ENCODE measurements at places on chromosomes 12 and 14. TPM values are rescaled to one million over a fixed set of nuclear protein-coding genes. Genes with fewer than 3 reads are reported as not detected.

DNA sequence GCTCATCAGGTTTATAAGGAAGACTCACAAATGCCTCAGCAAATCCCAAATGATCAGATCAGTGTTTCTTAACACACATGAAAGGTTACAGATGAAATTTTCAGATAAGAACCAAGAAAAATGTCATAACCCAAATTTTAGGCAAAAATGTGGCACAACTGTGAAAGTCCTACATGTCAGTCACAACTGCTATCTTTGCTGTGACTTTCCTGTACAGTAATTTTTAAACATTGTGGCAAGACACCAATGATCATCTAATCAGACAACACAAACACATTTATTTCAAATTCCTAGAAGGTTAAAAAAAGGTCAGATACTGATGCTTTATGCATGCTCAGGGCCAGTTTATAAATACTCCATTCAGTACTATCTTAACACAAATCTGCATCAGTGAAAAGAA lies 31.1 kb downstream of the NUDT4 start:
- no peak overlapping the region for H3K4me3 ChIP-seq
- no peaks in the 10 kb centered on the region for H3K4me1 ChIP-seq

Gene SLCO1C1
- 2.0 TPM for total RNA-seq

GRCh38 chr14:94555991-94556390 lies 5.3 kb upstream of the SERPINA4 start:
- H3K27me3 ChIP-seq, result no peaks in the 10 kb centered on the region
- H3K27ac ChIP-seq, result no peak overlapping the region
- no peak for DNase-seq
- no peaks in the 10 kb centered on the region for H3K4me1 ChIP-seq
- H3K36me3 ChIP-seq, result no peaks in the 10 kb centered on the region

GRCh38 chr12:90111791-90112580 lies 403.3 kb upstream of the ATP2B1 start:
- no peak for DNase-seq
- H3K4me3 ChIP-seq, result no peak overlapping the region
- no peaks in the 10 kb centered on the region for H3K27me3 ChIP-seq
- H3K36me3 ChIP-seq, result no peaks in the 10 kb centered on the region
- H3K27ac ChIP-seq, result no peak overlapping the region

GRCh38 chr12:3964439-3964838 lies 91.2 kb upstream of the PARP11 start:
- no peaks in the 10 kb centered on the region for H3K27me3 ChIP-seq
- no peak overlapping the region for H3K27ac ChIP-seq
- H3K36me3 ChIP-seq, result no peaks in the 10 kb centered on the region
- H3K4me1 ChIP-seq, result no peaks in the 10 kb centered on the region
- no peak for DNase-seq

DNA sequence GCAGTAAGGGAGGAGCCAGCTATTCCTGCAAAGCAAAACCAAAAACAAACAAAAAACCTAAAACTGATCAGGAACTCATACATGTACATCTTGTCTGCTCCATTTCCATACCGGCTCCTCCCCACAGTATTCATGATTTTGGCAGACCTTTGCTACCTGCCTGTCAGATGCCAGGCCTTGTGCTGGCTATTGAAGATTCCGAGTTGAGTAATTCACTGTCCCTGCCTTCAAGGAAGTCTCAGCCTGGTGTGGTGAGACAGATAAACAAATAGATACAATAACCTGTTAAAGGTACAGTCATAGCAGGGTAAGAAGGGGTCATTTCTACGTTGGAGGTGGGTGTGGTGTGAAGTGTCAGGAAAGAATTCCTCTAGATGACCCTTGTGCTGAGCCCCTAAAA lies 42.7 kb downstream of the SUSD6 start:
- DNase-seq, result no peak
- H3K4me1 ChIP-seq, result no peaks in the 10 kb centered on the region
- H3K27me3 ChIP-seq, result no peaks in the 10 kb centered on the region
- H3K27ac ChIP-seq, result no peak overlapping the region
- H3K36me3 ChIP-seq, result no peaks in the 10 kb centered on the region

DNA sequence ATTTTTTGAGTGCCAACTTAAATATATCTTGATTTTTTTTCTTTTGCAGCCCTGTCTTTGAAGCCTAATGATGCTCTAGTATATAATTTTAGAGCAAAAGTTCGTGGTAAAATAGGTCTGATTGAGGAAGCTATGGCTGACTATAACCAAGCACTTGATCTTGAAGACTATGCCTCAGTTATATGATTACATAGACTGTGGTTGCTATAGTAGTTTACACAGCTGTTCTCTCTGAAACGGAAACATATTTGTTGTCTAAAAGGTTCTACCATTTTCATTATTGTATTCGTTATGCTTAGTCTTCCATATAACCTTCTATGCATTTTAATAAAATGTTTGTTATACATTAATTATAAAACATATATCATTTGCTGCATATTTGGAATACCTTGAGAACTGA lies 246.7 kb downstream of the TTC6 start:
- H3K27me3 ChIP-seq, result no peaks in the 10 kb centered on the region
- no peak overlapping the region for H3K4me3 ChIP-seq
- no peaks in the 10 kb centered on the region for H3K4me1 ChIP-seq
- no peak for DNase-seq
- H3K27ac ChIP-seq, result no peak overlapping the region

Gene FAM234B
- 4.6 TPM for total RNA-seq

GRCh38 chr12:43306066-43306465 lies 245.9 kb downstream of the ADAMTS20 start:
- DNase-seq, result no peak
- H3K27me3 ChIP-seq, result no peaks in the 10 kb centered on the region
- no peaks in the 10 kb centered on the region for H3K36me3 ChIP-seq
- no peak overlapping the region for H3K4me3 ChIP-seq

Gene TSHR
- not detected for total RNA-seq
